ENCODE measurements at places on chromosomes 7 and 10. TPM values are rescaled to one million over a fixed set of nuclear protein-coding genes. Genes with fewer than 3 reads are reported as not detected.

DNA sequence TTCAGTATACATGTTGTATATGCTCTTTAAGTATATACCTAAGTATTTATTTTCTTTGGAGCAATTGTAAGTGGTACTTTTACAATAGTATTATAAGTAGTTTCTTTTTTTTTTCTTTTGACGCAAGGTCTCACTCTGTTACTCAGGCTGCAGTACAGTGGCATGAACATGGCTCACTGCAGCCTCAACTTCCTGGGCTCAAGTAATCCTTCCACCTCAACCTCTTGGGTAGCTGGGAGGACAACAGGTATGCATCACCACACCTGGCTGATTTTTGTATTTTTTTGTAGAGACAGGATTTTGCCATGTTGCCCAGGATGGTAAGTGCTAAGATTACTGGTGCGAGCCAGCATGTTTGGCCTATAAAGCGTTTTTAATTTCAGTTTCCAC is 13.7 kb upstream of the CDCA7L start:
- DNase-seq: no peak

HDAC9 gene
- 4.0 TPM for total RNA-seq

DNA sequence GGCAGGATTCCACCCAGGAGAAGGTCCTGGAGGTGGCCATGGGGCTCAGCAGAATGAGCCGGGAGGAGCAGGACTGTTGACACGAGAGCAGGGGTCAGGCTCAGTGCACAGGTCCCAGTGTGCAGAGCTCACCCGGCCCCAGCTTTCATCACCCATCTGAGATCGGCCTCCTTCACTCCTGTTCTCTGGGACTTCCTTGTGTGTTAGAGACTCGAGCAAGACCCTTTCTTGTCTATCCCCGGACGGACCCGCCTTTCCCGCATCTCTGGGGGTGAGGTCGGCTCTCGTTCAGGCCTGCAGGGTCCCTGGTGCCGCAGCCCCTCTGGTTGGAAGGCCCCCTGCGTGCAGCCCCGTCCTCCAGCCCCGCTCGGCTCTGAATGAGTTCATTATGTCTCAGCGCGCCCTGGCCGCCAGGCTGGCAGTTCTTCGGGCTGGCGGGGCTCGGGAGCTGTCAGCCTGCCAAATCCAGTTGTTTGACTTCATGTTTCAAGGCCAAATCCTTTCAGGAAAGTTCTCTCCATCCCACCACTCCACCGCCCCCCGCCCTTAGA is 127.9 kb downstream of the LHPP start:
- DNase-seq: no peak

DNA sequence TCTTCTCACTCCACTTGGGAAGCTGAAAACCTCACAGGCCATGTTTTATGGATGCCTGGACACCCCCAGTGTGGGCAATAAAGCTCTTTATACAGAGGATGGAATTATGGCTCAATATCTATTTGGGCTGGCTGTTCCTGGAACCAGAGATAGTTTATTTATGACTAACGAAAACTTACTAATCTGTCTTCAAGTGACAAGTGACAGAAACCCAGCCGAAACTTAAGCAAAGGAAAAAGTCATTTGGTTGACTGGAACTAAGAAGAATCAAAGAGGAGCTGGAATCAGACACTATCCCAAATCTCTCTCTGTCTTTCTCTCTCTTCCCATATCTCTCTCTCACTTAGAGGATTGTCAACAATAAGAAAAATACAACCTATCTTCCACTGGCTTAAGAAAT is 78.3 kb upstream of the CDK6 start:
- no peak for DNase-seq

- no peak for DNase-seq
Measured at GRCh38 chr10:7153750-7154149, 257.1 kb downstream of the SFMBT2 start.

OR2A5 gene
- total RNA-seq: not detected

- DNase-seq: no peak
Measured at GRCh38 chr7:8605221-8605620, 171.8 kb downstream of the NXPH1 start.

GRCh38 chr10:1679821-1680650 is 57.3 kb downstream of the ADARB2 start:
- DNase-seq: no peak

- no peak for DNase-seq
Measured at GRCh38 chr10:130371156-130371555, 235.0 kb downstream of the GLRX3 start.

GRCh38 chr10:122254831-122255230 is 16.3 kb upstream of the BTBD16 start:
- no peak for DNase-seq

- no peak for DNase-seq
Measured at GRCh38 chr7:77395626-77396025, 20.5 kb downstream of the GSAP start.

GRCh38 chr10:64771253-64772050 is 1250.3 kb downstream of the REEP3 start:
- DNase-seq: no peak

DNA sequence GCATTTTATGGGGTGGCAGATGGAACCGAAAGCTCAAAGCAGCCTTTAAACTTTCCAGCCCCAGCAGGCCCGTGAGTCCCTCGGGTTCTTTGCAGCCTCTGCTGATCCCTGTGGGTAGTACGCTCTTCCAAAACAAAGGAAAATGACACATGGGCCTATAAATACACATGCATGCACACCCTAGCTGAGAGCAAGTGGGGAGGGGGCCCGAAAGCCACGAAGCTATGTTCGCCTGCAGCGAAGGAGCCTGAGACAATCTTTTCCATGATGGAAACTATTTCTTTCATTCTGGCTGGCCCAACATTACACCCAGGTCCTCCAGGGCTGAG is 32.2 kb downstream of the CALML5 start:
- no peak for DNase-seq

DNA sequence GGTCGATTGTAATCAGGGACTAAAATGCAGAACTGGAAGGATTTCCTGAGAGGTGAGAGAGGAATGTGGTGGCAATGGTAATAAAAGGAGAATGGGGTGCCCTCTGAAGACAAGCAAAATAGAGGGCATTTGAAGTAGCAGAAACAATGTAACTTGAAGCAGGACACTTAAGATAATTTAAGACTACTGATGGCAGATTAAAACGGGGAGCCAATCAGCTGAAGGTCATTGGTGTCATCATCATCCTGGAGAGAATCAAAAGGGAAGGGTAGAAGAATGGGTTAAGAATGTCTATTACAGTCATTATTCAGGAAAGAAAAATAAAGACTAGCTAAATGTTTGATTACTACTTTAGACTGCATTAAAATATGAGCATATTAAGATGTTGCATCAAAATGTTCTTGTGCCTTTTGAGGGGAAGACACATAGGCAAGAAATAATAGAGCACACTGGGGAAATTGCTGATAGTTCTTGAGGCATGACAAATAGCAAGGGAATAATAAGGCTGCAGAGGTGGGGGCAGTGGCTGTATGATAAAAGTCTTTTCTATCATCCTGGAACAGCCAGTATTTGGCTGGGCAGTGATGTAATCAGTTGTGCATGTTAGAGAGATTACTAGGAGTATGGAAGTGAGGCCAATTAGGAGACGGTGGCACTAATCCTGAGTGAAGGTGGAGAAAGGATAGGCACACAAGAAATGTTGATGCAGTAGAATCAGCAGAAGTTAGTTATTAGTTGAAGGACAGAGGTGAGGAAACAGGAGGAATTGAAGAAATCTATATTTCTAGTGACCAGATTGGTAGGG is 60.2 kb downstream of the CCDC71L start:
- DNase-seq: no peak

DNA sequence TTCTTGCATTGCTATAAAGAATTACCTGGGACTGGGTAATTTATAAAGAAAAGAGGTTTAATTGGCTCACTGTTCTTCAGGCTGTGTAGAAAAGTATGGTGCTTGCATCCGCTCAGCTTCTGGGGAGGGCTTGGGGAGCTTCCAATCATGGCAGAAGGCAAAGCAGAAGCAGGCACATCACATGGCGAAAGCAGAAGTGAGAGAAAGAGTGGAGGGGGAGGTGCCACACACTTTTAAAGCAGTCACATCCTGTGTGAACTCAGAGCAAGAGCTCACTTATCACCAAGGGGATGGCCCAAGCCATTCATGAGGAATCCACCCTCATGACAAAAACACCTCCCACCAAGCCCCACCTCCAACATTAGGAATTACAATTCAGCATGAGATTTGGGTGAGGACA is 303.5 kb downstream of the OTUD1 start:
- DNase-seq: no peak

DNA sequence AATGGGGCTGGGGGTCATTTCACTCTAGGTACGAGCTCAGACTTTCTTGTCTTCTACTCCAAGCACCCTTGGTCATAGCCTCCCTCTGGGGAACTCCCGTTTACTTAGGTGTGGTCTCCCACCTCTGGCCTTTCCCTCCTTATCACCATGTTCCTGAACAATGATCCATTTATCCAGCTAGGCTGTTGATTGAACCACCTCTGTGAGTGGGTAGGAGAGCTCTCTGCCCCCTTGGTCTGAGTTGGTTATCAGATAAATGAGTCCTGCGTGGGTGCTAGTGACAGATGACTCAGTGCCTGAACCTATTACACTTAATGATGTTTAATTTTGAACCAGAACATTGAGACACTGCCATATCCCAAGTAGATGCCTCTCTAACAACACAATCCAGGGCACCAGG is 9.4 kb downstream of the BLNK start:
- DNase-seq: no peak

DNA sequence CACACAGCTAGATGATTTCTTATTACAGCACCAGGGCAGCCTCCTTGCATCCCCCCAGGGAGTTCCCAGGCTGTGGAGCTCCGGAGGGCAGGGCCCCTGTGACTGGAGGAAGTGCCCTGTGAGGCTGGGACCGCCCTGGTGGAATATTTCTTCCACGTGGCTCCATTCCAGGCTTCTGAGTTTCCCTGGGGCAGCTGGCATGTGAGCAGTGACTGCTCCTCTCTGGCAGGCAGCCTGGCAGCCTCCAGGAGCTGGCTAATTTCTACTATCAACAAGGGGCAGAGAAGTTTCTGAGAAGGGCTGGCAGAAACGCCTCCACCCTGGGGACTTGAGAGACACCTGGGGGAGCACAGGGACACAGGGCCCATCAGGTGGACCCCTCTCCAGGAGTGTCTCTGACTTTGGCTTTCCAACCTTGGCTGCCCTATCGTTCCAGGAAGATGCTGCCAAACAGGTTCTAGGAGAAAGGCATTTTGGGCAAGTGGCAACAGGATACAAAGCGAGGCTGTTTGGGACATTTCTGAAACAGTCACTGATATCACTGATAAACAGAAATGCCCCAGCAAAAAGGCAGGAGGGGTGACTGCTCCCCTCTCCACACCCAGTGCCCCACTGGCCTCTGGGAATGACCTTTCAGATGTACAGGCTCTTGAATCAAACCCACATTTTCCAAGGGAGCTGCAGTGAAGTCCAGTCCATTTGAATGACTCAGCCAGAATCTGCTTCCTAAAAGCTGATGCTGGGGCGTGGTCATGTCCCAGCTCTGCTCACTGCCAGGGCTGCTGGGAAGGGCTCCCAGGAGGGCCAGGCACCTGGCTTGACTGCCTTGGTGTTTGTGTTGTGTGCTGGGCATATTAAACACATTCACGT is 16.1 kb downstream of the MYOF start:
- peak; percentile 97 for DNase-seq

DNA sequence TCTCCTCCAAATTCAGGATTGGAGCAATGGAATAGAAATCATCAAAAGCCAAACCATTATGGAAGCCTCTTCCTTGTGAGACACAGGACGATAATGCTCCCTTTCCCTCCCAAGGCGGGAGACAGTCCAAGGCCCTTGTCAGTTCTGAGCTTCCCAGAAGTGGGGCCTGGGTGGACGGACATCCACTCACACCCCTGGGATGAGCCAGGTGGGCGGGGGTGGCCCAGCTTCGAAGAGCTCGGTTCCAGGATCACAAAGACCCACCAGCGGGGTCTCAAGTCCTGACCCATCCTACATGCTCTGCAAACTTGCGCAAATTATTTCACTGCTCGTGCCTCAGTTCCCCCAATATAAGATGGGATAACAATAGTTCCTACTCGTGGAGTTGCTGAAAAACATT is 10.1 kb upstream of the FOXL3 start:
- DNase-seq: no peak

GRCh38 chr10:9735731-9736130 is 1281.9 kb upstream of the CELF2 start:
- DNase-seq: no peak

P4HA1 gene
- 17.7 TPM for total RNA-seq

DNA sequence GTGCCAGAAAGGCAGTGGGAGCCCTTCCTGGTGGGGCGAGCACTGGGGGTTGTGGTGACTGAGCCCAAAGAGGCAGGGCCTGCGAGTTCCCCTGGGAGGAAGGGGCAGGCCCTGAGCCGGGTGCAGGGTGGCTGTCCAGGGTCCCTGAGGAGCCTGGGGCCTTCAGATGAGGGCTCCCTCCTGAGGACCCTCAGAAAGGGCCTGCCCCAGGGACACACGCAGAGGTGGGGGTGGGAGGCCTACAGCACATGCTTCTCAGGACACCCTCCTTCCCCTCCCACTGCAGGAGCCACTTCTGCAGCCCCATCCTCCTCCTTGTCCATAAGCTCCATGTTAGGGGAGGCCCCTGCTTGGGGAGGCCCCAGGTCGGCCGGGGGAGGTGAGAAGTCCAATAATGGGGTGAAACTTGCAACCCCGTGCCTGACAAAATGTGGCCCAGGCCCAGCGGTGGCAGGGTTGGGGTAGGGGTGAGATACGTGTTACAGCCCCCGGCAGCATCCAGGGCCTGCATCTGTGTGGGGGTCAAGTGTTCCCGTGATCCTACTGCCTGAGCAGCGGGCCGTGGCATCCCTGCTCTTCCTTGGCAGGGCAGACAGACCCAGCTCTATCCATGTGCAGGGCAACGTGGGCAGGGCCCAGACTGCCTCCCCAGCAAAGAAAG is 31.8 kb upstream of the RET start:
- DNase-seq: no peak

MCM7 gene
- 49.2 TPM for total RNA-seq
